Germinal center (tissue), 1 donor: ENCODE measurements at places on chromosomes 6 and 20.

DNA sequence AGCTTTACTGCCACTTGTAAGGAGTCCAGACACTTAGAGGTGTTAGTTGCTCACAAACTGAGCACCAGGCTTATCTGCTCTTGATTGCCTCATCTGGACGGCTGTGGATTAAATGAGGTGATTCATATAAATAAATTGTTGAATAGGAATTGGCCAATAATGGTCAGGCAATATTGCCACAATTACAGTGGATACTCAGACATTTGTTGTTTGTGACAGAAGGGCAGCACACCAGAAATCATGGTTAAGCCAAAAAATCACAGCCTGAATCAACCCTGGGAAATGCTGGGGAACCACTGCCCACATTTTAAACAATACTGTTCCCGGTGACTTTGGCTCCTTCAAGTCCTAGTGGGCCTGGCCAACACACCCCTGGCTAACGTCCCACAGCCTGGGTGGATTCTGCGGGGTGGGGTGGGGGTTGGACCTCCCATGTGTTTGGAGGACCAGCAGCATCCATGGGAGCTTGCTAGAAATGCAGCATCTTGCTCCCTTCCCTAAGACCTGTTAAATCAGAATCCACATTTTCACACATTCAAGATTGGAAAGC, 29.5 kb upstream of the SPDEF start:
- no peak for DNase-seq

DNA sequence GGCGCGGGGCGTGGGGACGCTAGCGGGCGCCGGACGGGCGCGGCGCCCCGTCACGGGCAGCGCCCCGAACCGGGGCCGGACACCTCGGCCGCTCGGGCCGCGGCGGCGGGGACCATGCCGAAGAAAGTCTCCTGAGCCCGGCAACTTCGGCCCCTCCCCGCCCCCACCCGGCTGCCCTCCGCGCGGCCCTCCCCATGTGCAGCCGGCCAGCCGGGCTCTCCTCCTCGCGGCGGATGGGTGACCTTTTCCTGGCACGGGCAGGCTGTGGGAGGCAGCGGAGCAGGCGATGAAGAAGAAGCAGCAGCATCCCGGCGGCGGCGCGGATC, 278 bp downstream of the UST start:
- DNase-seq = no peak

- DNase-seq = no peak
Measured at GRCh38 chr6:44257753-44258324, 511 bp upstream of the SLC35B2 start.

DNA sequence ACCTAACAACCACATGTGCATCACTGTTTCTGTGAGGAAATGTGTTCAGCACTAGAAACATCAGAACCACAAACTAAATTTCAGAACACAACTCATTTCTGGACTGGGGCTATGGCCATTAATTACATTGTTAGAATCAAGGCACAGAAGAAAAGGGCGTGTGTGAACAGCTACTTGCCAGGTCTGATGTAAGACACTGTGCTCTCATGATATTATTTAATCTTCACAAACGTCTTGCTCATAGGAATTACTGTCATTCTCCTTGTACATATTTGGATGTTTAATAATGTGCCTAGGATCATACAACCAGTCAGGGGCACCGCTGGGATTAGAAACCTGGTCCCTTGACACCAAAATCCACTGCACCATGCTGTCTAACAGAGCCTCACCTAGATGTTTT, 14.8 kb downstream of the ADGRF1 start:
- DNase-seq = no peak

DNA sequence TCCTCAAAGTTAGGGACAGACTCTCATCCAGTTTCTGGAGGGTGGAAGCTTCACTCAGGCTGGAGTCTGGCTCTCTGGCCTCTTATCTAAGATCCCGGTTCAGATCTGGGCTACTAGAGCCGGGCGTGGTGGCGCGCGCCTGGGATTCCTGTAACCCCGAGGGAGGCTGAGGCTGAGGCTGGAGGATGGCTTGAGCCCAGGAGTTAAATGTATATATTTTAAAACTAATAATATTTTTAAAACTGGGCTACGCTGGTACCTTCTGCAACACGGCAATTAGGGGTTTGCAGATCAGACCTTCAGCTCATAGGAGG, 710 bp upstream of the ZNF343 start:
- DNase-seq = no peak

DNA sequence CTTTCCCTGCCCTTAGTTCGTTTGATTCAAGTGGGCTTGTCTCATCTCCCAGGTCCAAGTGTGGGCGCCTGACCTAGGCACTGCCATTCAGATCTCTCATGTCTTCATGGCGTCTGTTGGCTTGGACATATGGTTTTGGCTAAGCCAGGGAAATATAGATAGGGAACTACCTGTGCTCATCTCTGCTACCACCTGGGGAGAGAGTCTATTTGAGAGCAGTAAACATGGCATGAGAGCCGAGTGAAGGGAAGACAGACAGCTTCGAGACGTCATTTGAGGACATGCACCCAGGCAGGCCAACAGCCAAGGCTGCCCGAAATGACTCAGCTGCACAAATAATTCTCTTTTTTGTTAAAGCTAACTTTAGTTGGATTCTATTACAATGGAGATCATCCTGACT, 370.7 kb upstream of the AGPAT4 start:
- no peak for DNase-seq

- DNase-seq = no peak
Measured at GRCh38 chr6:123668063-123668462, 31.3 kb upstream of the TRDN start.
